ENCODE measurements at places on chromosomes 4 and X.

GRCh38 chrX:134418317-134419113 lies 41.5 kb upstream of the HPRT1 start:
- DNase-seq, result no peak

- no peak for DNase-seq
Measured at GRCh38 chr4:55177461-55177860, 52.1 kb upstream of the KDR start.

DNA sequence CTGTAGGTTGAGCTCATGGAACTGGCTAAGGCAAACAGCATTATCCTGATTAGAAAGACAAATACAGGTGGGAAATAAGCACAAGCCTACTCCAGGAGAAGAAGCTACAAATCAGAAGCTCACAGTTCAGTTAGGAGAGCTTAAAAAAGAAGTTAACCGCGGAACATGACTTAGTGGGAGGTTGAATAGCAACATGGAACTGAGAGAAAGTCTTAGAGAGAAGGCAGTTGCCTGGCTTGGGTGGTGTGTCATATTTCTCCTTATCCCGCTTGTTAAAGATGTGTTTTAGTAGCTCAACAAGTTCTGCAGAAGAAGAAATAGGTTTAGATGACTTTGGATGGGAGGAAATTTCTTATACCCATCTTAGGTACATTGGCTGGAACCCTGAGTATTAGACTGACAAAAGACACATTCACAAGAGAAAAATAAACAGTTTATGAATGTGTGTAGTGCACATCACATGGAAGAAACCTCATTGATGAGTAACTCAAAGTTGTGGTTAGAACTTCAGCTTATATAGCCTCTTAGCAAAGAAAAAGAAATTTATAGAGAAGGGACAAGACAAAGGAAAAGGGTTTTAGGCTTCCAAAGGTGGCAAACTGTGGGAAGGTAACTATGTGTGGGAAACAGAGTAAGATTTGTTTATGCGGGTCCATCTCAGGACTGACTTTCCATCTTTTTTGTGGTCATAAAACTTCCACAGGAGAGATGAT lies 37.4 kb upstream of the RXFP1 start:
- no peak for DNase-seq

GRCh38 chr4:186780291-186781031 lies 56.8 kb upstream of the FAT1 start:
- DNase-seq, result no peak

DNA sequence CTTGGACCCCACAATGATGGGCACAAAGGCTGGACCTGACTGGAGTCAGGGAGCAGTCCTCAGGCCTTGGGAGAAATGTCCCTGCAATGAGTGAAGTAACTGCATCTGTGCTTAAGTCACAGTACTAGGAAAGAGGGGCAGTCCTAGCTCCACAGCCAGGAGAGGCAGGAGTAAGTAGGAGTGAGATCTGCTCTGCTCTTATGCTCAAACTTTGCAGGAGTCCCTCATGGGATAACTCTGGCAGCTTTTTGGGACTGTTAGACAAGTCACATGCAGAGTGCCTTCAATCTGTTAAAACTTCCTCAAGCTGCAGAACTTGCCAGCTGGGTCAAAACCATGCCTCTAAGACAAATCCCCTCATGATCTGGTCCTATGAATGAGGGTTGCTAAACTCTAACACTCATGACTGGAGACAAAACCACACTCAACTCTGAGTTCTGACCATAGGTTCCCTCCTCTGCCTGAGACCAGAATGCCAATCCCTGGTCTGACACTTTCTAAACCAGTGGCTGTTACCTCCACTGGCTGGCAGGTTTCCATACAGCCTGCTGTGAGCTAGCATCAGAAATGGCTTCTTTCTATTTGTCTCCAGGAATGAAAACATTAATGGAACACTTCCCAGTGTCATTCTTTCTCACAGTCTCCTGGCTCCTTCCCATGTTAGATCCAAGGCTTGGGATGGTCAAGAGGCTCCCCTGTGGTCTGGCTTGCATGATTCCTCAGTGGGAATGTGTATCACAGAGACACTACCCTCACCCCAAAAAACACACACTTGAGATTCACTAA lies 819.3 kb downstream of the PCDH7 start:
- no peak for DNase-seq

All from GM19239 (cell line).